ENCODE measurements at places on chromosomes 16 and 17. TPM values are rescaled to one million over a fixed set of nuclear protein-coding genes. Genes with fewer than 3 reads are reported as not detected.
A peak's percentile ranks its signal among the peaks of the same experiment; 100 is the strongest.

DNA sequence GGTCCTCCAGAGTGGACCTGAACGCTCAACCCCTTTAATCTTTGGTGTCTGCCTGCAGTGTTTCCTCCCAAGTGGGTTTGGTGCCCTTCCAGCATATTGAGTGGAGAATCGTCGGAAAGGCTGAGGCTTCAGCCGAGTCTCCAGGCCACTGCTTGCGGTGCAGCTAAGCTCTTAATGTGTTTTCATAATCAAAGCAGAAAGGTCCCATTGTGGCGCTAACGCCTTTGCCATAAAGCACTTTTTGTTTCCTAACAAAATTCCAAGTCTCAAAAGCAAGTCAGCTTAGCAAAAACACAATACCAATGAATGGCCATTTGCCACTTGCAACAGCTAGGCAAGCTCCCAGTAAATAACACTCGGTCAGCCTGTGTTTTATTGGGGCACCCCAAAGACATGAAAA, 57.6 kb downstream of the KSR1 start:
- peaks cover 27% of the 10 kb centered on the region for H3K4me1 ChIP-seq
- DNase-seq = no peak
- H3K36me3 ChIP-seq = no peaks in the 10 kb centered on the region
- H3K27me3 ChIP-seq = no peaks in the 10 kb centered on the region
- no peak overlapping the region for H3K4me3 ChIP-seq
- no peak overlapping the region for H3K27ac ChIP-seq

DNA sequence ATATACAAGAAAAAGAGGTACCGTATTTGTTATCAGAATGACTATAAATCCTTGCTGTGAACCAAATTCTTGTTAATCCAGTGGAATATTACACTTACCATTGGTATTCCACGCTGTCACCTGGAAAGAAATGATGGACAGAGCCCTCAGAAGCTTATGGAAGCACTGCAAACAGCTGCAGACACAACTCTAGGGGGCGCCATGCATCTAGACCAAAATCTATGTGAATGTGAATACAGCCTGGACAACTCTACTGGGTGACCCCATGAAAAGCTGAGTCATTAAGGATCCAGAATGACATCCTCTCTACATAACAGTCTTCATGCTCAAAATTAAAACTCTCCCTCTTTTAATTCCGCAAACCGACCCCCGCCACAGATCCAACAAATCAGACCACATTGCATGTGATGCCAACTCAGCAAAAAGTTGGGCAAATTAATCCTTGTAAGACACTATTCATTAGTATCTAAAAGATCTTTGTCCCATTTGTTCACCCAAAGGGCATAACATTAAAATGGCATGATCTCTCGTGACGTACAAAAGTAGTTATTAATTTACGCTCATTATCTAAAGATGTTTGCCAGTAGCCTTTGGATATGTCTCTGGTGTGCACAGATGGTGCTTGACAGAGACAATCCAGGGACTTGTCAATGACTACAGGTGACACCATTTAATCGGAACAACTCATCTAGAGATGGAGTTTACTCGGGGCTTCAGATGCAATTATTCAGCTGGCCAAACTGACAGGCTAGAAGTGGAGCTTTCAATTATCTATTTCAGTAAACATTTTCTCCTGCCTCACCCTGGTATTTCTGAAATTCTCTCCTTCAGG, 552.7 kb upstream of the PSMD7 start:
- H3K36me3 ChIP-seq = no peaks in the 10 kb centered on the region
- H3K4me3 ChIP-seq = no peak overlapping the region
- H3K4me1 ChIP-seq = no peaks in the 10 kb centered on the region
- no peaks in the 10 kb centered on the region for H3K27me3 ChIP-seq
- no peak for DNase-seq

- no peak for DNase-seq
- no peak overlapping the region for H3K4me3 ChIP-seq
- no peaks in the 10 kb centered on the region for H3K4me1 ChIP-seq
- no peaks in the 10 kb centered on the region for H3K27me3 ChIP-seq
Observed at GRCh38 chr16:65098916-65099315, 22.9 kb downstream of the CDH11 start.

GRCh38 chr17:82134101-82134500, 36.1 kb upstream of the FASN start:
- no peak for DNase-seq
- H3K4me3 ChIP-seq = no peak overlapping the region
- no peaks in the 10 kb centered on the region for H3K27me3 ChIP-seq
- no peak overlapping the region for H3K27ac ChIP-seq

DNA sequence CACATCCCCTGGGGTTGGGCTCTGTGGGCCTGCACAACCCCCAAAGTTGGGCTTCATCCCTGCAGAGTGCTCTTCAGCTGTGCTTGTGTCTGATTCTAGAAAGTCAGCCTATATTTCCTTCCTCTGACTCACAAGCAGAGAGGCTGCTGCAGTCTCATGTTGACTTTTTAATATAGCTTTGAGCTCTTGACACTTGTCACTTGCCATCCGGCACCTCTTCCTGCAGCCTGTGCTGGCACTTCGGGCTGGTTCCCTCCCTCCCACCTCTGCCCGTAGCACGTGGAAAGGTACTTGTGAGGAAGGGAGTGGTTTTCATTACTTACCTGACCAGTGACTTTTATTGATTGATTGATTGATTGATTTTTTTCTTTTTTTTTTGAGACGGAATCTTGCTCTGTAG, 19.0 kb upstream of the JPT2 start:
- H3K27me3 ChIP-seq = no peaks in the 10 kb centered on the region
- no peak for DNase-seq
- no peak overlapping the region for H3K4me3 ChIP-seq

GRCh38 chr17:80826955-80827645, 164.5 kb upstream of the CHMP6 start:
- DNase-seq = no peak
- no peak overlapping the region for H3K27ac ChIP-seq
- H3K4me1 ChIP-seq = no peaks in the 10 kb centered on the region
- no peak overlapping the region for H3K4me3 ChIP-seq
- no peaks in the 10 kb centered on the region for H3K27me3 ChIP-seq
- no peaks in the 10 kb centered on the region for H3K36me3 ChIP-seq

DNA sequence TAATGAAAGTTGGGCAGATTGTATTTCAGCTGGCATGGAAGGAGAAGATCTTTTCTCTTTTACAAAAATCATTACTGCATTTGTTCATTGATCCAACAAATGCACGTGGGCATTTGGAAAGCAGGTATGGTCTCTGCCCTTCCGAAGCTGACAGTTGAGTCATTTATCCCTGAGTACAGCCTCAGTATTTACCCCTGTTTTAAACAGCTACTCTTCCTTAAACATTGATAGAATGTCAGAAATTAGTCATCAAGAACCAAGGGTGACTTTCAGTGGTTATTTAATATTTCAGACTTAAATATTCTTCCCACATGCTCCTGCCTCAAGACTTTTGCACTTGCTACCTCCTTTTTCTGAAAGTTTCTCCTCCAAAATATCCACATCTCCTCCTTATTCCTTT, 226.7 kb upstream of the HSBP1 start:
- no peaks in the 10 kb centered on the region for H3K36me3 ChIP-seq
- H3K27me3 ChIP-seq = peaks cover 7% of the 10 kb centered on the region
- no peaks in the 10 kb centered on the region for H3K4me1 ChIP-seq
- H3K4me3 ChIP-seq = no peak overlapping the region

DNA sequence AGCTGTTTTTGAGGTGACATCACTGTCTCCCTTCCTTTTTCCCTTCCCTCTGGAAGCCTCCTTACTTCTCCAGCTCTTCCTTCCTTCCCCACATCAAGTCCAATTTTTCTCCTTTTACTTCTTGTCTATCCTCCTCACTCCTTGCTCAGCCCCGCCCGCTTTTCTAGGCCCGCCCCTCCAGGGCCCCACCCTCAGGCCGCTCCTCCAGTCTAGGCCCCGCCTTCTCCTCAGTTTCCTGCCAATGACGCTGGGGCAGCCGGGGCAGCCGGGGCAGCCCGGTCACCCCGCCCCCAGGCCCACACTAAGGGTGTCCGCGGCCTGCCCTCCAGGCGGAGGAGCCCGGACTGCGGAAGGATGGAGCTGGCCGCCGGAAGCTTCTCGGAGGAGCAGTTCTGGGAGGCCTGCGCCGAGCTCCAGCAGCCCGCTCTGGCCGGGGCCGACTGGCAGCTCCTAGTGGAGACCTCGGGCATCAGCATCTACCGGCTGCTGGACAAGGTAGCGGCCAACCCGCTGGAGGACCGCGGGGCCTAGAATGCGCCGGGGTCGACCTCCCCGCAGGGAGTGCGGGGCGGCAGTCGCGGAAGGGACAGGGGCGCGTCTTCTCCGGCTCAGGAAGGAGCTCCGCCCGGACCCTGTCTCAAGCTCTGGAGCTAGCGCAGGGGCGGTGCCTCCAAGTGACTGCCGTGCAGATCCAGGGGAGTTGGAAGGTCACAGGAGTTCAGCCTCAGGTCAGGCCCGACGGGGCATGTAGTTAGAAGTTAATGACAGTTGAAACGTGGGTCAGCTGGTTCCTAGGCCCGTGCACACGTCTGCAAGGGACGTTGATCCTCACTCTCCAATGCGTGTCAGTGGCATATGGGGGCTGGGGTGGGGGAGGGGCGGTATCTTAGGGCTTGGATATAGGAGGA, at the start of gene PCTP:
PCTP (plus strand) TSS at position 302 of the 908 bp plus-strand sequence; CDS start at position 355, 53 bp downstream.
- no peaks in the 10 kb centered on the region for H3K36me3 ChIP-seq
- no peaks in the 10 kb centered on the region for H3K4me1 ChIP-seq
- H3K4me3 ChIP-seq = peak within 1 kb of the TSS; percentile 84
- no peaks in the 10 kb centered on the region for H3K27me3 ChIP-seq
- peak; percentile 95 for DNase-seq
- H3K27ac ChIP-seq = peak within 1 kb of the TSS; percentile 72

DNA sequence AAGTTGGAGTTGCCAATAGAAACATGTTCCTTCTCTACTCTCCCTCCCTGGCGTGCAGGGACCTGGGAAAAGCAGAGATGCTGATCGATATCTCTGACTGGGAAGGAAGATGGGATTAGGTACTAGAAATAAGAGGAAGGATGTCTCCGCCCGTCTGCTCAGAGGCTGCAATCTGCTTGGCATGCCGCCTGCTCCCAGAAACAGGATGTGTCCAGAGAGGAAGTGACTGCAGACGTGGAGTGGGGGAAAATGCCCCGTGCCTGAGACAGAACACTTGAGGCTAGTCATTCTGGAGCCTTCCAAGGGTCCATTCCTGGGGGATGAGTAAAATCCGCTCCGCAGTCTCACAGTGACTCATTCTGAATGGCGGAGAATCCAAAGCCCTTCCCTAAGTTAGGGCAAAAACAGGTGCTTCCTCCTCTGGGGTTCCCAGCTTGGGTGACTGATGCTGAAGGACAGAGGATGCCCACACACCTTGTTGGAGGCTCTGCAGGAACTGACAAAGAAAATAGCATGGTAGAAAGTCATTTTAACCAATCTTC, 45.0 kb upstream of the SMURF2 start:
- H3K4me1 ChIP-seq = peaks cover 4% of the 10 kb centered on the region
- no peak for DNase-seq
- no peaks in the 10 kb centered on the region for H3K36me3 ChIP-seq
- H3K27ac ChIP-seq = no peak overlapping the region

GRCh38 chr17:57092779-57093178, 7.7 kb downstream of the AKAP1 start:
- no peaks in the 10 kb centered on the region for H3K36me3 ChIP-seq
- H3K4me1 ChIP-seq = peaks cover 21% of the 10 kb centered on the region
- H3K27ac ChIP-seq = no peak overlapping the region
- no peak for DNase-seq
- no peak overlapping the region for H3K4me3 ChIP-seq

The ELMO3 gene
- total RNA-seq = 20.1 TPM

The HOXB6 gene
- 0.52 TPM for total RNA-seq

The CCL4 gene
- total RNA-seq = 2.0 TPM

All from pancreas (tissue), 10 donors.